ENCODE measurements at places on chromosomes 6 and 20.

GRCh38 chr6:125220712-125221111, 67.1 kb downstream of the TPD52L1 start:
- no peak for DNase-seq

- no peak for DNase-seq
Observed at GRCh38 chr6:143498428-143498827, 13.1 kb downstream of the FUCA2 start.

GRCh38 chr6:7126754-7127153, 19.0 kb downstream of the RREB1 start:
- DNase-seq = no peak

GRCh38 chr6:68317366-68317765, 317.7 kb upstream of the ADGRB3 start:
- DNase-seq = no peak

- no peak for DNase-seq
Observed at GRCh38 chr6:130970839-130971410, 92.1 kb downstream of the EPB41L2 start.

DNA sequence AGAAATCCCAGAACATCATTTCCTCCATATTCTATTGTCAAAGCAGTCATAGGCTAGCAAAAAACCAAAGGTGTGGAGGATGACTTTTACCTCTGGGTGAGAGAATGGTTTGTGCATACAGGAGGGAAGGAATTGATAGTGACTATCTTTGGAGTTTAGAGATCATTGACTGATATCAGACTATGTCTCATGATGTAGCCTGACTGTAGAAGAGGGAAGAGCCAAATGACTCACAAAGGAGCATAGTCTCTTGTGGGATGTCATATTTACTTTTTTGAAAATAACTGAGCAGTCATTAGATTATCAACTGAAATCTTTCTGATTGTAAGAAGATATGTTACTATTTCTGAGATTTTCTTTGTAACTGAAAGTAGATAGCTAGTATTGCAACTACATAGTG, 158.5 kb downstream of the FLRT3 start:
- no peak for DNase-seq

- DNase-seq = no peak
Observed at GRCh38 chr6:33575211-33575610, 4.9 kb downstream of the BAK1 start.

- peak; percentile 78 for DNase-seq
Observed at GRCh38 chr6:31729515-31729978, 448 bp upstream of the DDAH2 start.

All from stimulated activated CD4-positive, alpha-beta T cell treated with anti-CD3 and anti-CD28 coated beads, TNF-alpha, amount 100 ng/mL, for 24 hours (primary cell).